AG10803 (cell line): ENCODE measurements at places on chromosomes 6 and 20.

DNA sequence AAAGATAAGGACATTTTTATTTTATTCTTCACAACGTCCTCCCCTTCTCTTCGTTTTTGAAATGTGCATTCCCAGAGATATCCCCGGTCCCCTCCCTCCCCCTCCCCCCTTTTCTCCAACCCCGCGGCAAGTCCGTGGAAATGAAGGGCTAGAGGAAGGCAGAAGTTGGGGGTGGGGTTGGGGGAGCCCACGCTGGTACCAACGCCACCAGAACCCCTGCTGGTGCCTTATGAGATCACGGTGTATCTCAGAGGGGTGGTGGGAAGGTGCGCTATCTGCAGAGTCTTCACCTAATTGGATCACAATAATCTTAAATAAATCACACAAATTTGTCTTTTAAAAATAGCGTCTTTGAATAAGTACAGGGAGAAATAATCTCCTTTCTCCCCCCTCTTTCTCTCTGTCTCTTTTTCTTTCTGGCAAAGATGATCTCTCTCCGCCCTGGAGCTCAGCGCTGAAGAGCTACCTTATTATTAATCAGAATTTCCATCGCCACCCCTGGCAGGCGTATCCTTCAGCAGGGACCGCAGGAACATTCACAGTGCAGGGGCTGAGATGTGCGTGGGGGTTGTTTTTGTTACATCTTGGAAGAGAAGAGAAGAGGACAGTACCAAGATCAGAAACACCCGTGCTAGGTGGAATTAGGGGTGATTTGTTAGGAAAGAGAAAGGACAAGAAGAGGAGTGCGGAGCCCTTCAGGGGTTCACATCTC lies 915 bp downstream of the CLVS2 start:
- DNase-seq, result no peak

- DNase-seq, result no peak
Observed at GRCh38 chr6:100704961-100705360, 176.2 kb downstream of the ASCC3 start.

DNA sequence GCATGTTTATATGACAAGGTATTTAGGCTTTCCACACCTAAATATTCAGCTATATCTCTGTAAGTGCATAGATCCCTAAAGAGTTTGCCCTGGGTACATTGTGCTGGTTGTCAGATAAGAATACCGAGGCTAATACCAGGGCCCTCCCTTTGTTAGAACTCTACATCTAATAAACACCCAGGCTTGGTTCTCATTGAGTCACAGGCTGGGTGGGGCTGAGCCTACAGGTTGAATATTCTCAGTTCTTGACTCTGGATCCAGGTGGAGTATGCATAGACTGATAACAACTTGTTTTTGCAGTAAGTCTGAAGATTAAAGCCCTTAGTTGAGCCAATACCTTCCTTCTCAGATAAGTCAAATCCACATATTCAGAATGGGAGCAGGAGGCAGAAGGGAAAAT lies 312.2 kb upstream of the FLRT3 start:
- no peak for DNase-seq

- peak; percentile 87 for DNase-seq
Observed at GRCh38 chr6:45148711-45149341, 179.3 kb upstream of the RUNX2 start.

DNA sequence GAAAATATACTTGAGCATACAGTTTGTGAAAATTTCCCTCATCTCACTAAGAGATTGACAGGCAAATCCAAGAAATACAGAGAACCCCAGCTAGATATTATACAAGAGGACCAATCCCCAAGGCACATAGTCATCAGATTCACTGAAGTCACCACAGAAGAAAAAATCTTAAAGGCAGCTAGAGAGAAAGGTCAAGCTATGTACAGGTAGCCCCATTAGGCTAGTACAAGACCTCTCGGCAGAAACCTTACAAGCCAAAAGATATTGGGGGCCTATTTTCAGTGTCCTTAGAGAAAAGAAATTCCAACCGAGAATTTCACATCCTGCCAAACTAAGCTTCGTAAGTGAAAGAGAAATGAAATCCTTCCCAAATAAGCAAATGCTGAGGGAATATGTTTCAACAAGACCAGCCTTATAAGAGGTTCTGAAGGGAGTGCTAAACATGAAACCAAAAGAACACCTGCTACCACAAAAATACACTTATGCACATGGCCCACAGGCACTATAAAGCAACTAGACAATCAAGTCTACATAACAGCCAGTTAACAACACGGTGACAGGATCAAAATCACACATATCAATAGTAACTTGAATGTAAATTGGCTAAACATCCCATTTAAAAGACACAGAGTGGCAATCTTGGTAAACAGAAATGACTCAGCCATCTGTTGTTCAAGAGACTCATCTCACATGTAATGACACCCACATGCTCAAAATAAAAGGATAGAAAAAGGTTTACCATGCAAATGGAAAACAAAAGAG lies 96.3 kb downstream of the FHL5 start:
- no peak for DNase-seq

DNA sequence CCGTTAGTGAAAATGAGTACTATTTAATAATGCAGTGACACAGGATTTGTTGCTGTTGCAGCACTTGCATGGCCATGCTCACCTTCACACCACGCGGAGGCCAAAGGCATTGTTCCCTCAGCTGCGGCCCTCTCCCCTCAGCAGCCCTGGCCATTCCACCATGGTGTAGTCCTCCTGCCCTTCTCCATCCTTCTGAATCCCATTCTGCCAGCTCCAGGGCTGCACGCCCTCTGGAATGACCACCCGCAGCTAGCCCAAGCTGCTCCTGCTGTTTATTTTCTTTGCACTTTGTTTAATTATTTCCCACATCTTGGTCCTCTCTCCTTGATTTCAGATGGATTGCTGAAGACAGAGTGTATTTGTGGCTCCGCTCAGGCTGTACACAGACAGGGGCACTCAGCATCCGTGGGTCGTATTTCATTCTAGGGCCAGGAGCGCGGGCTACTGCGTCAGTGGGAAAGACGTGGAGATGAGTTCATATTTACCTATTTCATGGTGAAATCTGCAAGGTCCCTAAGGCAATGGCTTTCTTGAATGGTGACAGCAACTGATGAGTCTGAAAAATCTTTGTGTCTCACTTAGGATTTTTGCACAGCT lies 81.4 kb upstream of the DUSP22 start:
- DNase-seq, result no peak

- DNase-seq, result no peak
Observed at GRCh38 chr6:97231911-97232310, 51.1 kb downstream of the MMS22L start.

DNA sequence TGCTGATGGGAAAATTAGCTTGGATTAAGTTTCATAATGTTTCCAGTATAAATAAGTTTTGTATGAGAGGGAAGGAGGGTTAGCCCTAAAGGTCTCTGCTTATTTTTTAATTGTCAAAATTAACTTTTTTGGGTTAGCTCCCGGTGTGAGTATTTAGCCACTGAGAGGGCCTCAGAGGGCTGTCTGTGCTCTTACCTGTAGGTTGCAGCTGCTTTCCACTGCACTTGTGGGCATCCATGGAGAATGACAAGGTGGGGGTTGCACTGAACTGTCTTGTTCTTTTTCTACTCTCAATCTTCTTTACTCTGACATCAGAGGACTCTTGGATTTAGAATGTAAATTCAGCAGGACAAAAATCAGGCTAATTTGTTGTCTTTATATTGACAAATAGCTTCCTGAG lies 81.4 kb downstream of the CD164 start:
- DNase-seq, result no peak

GRCh38 chr20:50305636-50306477 lies 115.2 kb downstream of the CEBPB start:
- DNase-seq, result peak; percentile 68

GRCh38 chr20:35575958-35576357 lies 34.1 kb downstream of the ERGIC3 start:
- no peak for DNase-seq

GRCh38 chr6:168100803-168101589 lies 22.0 kb upstream of the FRMD1 start:
- DNase-seq, result no peak

DNA sequence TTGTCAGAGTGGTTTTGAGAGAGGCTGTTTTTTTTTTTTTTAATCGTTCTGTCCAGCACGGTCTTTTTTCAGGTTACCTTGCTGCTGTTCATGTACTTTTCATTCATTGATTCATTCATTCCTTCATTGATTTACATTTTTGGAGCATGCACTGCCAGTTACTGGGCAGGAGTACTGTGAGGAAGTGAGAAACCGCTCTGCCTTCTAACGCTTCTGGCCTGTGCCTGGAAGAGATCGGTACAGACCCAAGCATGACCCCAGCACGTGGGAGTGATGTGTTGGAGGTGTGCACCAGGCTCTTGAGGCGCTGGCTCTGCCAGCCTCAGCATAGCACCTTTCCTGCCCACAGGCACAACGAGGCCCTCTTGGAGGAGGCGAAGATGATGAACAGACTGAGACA lies 9.1 kb downstream of the RIPK1 start:
- DNase-seq, result no peak

DNA sequence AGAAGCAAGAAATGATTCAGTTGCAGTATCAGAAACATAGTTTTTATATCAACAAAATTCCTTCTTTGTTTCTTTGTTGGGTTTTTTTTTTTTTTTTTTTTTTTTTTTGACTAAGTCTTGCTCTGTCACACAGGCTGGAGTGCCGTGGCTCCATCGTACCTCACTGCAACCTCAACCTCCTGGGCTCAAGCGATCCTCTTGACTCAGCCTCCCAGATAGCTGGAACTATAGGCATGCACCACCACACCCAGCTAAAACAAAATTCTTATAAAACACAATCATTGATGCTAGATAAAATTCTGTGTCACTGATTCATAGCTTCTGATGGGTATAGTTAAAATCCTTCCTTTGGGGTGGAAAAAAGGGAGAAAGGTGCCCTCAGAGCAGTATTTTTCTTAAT lies 110.3 kb upstream of the TNFAIP3 start:
- no peak for DNase-seq

DNA sequence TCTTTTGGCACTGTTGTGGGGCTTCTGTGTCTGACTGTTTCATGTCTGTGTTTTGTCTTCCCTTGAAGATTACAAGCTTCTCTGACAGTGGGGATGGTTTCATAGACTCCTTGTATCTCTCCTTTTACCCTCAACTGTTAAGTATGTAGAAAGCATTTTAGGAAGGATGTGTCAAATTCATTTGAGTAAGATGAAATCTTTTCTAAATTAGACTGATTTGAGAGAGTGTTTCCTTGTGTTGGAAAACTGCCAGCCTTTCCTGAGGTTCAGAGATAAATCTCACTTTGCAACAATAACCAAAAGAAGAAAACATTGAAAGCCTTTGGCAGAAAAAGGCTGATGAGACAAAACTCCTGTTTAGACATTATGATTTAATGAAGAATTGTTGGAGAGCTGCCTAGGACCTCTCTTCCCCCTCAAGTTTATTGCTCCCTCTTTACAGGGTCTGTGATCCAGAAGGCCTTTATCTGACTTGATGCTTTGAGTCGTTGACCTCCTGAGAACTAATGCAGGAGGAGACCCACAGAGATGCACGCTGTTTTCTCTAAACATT lies 68.3 kb downstream of the ANKS1A start:
- DNase-seq, result no peak

GRCh38 chr6:137286916-137287315 lies 67.7 kb upstream of the IFNGR1 start:
- no peak for DNase-seq
